Retina (tissue), 1 donor: ENCODE measurements at places on chromosomes 13 and 19.
A peak's percentile ranks its signal among the peaks of the same experiment; 100 is the strongest.

GRCh38 chr13:33953781-33954180, 135.8 kb downstream of the RFC3 start:
- DNase-seq: no peak

DNA sequence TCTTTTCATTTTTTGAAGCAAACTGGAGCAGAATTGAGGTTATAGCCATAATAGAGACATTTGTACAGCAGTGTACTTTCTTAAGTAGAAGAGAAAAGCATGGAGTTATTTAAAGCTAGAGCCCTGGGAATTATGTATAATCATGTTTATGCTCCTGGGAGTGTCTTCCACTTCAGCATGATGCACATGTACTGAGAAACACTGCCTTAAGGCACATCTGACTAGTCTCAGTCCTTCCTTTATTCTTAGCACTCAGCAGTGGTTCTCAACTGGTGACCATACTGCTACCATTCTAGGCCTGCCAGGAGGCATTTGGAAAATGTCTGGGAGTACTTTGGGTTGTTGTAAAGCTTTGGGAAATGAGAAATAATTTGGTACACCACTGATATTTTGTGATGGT, 45.8 kb downstream of the VWA8 start:
- no peak for DNase-seq

- DNase-seq: peak; percentile 13
These were observed 108.8 kb downstream of the TBC1D4 start for GRCh38 chr13:75372923-75373841.

GRCh38 chr13:111974341-111974640, 92.7 kb upstream of the SOX1 start:
- DNase-seq: no peak

DNA sequence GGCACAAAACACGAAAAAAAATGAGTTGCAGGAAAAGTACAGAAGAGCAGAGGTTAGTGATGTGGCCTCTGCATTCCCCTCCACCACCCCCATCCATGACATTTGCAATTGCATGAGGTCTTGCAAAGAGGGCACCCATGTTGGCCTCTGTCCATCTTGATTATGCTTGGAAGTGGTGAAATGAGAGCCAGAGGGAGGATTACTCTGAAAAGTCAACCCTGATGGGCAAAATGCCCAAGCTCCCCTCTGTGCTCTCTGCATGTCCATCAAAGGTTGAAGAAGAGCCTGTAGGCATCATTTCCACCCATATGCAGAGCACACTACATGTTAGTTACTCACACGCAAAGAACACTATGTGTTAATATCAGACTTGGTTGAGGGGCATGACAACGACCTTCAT, 71.4 kb downstream of the SLC15A1 start:
- DNase-seq: no peak

GRCh38 chr13:51329606-51330005, 9.9 kb upstream of the SERPINE3 start:
- no peak for DNase-seq

DNA sequence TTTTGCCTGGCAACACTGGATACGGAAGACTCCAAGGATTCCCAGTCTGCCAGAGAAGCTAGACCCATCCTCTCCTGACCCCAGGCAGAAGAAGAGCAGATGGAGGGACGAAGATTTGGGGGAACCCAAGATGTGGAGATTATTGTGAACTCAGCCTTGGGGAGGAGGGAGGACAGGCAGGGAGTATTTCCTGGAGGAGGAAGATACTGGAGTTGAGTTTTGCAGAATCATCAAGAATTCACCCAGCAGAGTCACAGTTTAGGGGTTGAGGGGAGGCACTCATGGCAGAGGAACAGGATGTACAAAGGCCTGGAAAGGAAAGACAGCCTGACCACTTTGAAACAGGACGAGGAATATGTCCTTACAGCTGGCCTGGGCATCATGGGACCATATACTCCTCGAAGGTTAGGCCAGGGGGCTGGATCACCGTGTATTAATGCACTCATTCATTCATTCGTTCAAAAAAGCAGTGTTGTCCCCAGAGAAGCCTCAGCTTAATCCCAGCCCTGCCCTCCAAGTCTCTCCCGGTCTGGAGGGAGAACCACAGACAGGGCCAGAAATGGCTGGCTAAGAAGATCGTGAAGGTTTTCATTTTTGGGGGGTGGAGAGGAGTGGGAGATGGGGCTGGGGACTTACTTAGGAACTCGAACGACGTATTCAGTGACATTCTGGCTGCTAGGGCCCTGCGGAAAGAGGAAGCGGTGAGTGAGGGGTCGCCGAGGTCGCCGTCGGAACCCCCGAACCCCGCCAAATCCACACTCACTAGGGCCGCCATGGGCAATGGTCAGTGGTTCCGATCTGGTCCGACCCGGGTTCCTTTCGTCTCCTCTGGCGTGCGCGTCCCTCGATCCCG, 517 bp downstream of the GTF2F1 start:
- DNase-seq: no peak

DNA sequence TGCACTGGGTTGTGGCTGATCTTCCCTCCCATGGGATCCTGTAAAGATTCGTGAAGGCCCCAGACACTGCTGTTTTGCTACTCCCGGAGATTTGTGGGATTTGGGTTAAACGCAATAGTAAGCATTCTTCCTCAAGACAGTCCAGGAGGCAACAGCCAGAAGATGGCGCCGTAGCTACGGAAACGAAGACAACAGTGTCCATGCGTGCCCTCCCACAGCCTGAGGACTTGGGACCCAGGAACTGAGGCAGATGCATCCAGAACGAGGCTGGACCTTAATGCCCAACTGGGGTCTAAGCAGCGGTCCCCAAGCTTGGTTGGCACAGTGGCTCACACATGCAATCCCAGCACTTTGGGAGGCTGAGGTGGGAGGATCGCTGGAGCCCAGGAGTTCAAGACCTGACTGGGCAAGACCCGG, 57.6 kb upstream of the ZNF507 start:
- peak; percentile 57 for DNase-seq

- DNase-seq: no peak
These were observed 21.7 kb downstream of the PRKCSH start for GRCh38 chr19:11457115-11457514.

DNA sequence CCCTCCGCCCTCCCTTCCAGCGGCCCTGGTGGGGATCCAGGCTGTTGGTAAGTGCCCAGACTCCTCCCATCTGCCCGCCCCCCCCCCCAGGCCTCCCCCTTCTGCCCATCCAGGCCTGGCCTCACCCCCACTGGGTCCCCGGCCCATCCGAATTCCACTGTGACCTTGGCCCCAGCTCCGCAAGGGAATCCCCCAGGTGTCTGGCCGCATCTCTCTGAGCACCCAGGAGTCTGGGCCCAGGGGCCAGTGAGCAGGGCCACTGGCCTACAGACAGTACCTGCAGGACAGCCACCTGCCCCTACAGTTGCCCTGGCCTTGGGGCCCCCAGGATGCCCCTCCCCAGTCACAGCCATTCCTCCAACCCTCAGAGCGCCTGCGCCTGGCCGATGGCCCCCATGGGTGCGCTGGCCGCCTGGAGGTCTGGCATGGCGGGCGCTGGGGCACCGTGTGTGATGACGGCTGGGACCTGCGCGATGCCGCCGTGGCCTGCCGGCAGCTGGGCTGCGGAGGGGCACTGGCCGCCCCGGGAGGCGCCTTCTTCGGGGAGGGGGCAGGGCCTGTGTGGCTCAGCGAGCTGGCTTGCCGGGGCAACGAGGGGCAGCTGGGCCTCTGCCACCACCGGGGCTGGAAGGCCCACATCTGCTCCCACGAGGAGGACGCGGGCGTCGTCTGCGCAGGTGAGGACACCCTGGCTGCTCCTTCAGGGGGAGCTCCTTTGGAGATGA, 912 bp downstream of the SSC5D start:
- peak; percentile 51 for DNase-seq

DNA sequence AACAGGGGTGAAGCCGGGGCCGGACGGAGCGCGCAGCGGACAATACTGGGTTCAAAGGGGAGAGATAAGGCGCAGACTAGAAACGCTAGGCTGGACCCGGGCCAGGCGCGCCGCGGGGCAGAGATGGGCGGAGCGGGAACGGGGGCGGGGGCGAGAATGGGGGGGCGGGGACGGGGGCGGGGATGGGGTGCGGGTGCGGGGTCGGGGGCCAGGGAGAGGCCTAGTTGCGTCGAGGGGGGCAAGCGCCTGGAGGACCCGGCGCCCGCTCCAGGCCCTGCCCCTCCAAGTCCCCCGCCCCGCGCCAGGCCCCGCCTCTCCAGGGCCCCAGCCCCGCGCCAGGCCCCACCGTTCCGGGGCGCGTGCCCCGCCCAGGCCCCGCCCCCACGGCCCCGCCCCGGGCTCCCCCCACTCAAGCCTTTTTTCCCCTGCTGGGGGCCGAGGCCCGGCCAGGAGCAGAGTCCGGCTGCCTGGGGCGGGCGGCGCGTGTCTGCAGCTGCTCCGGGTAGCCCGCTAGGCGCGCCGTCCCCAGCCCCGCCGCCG, at the start of gene CERS4:
Gene CERS4, plus strand, starts transcription at position 449 of the 540 bp plus-strand sequence. CDS start 41,707 bp downstream, outside the sequence.
- no peak for DNase-seq

DNA sequence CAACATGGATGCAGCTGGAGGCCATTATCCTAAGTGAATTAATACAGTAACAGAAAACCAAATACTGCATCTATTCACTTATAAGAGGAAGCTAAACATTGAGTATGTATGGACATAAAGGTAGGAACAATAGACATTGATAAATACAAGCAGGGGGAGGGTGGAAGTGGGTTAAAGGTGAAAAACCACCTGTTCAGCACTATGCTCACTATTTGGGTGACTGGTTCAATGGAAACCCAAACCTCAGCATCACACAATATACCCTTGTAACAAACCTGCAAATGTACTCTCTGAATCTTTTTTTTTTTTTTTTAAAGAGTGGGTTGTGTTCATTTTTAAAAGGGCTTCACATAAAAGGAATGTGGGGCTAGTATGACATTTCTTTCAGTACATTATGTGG, 26.9 kb upstream of the CPB2 start:
- DNase-seq: no peak

- no peak for DNase-seq
These were observed 11.4 kb downstream of the ZNF560 start for GRCh38 chr19:9487016-9487415.

GRCh38 chr19:31286491-31286890, 62.7 kb downstream of the TSHZ3 start:
- DNase-seq: no peak

DNA sequence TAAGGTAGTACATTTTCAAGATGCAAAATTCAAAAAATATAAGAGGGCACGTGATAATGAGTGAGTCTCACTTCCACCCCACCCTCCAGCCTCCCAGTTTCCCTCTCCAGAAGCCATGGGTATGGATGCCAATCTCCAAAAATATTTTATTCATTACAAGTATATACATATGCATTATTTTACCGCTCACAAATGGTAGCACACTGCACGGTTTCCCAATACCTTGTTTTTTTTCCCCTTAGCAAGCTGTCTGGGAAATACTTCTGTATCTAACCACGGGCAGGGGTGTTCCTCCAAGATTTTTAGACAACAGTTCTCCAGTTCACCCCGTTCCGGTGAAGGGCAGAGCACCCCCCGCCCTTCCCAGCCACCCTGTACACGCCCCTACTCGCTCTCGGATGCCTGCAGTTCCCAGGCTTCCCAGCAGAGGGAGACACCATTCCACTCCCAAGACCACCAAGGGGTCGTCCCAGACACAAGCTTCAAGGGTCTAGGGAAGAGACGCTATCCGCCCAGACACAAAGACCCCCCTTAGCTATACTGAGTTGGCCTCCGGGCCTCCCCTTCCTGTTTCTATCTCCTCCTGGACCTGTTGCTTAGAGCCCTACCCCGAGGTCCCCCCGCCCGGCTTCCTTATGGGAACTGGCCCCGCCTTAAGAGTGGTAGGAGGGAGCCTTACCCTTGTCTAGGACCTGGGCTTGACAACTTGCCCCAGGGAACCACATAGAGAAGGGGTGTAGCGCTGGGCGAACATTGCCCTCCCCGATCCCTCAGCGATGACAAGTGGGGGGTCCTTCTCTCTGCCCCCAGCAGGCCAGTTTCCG, 1.1 kb upstream of the FXYD3 start:
- DNase-seq: peak; percentile 97

DNA sequence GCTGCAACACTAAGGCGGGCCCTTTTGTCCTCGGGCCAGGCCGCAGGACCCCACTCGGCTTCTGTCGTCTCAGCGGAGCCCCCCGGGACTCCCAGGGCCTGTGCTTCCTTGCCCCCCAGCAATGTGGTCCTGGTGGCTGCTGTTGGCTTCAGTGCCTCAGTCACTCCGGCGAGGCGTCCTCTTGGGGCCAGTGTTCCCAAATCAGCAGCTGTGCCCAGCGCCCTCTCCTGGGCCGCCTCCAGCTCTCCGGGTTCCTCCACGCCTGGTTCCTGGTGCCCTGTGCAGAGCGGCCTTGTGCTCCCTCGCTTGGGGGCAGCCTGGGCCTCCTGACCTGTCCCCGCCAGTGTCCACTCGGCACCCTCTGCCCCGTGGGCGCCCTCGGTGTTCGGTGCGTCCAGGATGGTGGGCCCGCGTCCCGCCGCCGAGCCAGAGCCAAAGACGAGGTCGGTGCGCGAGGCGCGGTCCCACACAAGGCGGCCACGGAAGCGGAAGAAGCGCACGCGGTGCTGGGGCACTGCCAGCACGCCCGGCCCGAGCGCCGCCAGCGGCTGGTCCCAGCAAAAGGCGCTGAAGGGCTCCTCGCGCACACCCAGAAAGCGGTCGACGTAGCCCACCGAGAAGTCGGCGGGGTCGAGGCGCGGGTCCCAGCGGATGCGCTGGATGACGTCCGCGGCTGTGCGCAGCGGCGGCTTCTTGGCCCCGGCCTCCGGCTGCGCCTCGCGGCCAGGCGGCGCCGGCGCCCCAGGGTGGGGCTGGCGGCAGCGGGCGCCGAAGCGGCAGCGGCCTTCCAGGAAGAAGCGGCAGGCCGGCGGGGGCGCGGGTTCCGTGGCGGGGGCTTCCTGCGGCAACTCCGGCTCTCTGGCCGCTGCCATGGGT, 685 bp downstream of the LENG9 start:
- peak; percentile 81 for DNase-seq

GRCh38 chr13:50599927-50600326, 243.6 kb downstream of the DLEU7 start:
- no peak for DNase-seq

DNA sequence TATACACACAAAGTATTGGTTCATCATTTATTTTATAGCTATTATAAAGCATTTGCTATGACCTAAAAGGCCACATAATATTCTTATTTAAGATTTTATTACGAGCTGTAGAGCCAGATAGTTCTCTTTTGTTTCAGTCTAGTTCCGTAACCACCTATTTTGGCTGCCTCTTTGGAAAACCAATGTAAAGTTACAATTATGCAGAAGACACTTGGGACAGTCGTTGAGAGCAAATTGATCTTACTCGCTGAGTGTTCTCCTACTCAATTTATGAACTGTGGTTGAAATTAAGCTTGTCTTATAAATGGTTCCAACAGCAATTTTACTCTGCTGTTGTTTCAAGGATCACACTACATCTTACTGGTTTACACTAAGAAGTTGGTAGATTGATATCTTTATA, 122.3 kb downstream of the SLC7A1 start:
- DNase-seq: no peak

DNA sequence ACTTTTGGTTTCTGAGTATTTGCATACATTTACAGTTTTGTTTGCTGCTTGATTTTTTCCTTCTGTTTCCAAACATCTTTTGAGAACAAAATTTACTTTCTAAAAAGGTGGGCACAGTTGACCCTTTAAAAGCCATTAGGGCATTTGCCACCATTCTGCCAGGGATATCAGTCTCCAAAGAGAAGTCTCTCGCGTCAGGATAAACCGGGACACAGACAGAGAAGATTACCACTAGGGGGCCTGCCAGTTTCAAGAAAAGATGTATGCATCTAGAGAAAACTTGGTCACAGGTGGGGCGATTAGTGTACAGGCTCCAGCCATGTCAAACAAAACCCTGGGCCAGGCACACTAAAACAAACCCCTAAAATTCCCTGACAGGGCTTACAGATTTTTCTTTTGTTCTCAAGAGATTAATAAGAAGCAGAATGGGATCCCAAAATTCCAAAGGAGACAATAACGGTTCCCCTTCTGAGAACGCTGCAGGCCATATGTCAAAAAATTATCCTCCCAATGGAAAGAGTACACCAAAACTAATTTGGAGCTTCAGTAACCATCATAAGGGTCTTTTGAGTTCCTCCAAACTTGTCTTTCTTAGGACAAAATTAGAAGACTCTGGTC, 10.7 kb upstream of the PABPC3 start:
- DNase-seq: peak; percentile 45
